Jurkat, Clone E6-1 (cell line): ENCODE measurements at places on chromosomes 16 and 17.

DNA sequence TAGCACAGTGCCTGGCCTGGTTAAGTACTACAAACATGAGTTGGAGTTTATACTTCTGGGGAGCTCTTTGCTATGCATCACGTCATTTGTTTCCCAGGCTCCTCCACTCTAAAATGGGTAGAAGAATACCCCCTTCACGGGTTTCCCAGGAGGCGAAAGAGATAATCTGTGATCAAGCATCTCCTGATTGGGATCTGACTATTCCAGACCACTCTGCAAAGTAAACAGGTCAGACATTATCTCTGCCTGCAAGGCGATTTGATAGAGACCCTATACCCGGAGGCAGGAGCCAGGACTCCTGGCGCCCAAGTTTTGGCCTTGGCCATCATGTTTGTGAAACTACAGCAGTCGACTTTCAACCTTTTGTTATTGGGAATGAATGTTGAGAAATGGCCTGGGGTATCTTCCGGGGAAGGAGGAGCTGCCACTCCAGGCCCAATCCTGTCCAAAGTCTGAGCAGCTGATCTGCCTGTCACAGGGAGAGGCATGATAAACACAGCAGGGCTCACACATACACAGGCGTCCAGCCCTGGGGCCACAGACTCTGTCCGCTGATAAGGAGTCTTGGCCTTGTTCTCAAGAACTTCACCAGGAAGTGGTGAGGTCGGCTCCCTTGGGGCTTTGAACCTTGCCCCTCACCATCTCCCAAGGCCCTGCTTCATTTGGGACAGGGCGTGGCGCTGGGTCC is 199.9 kb downstream of the MAF start:
- no peak for DNase-seq

DNA sequence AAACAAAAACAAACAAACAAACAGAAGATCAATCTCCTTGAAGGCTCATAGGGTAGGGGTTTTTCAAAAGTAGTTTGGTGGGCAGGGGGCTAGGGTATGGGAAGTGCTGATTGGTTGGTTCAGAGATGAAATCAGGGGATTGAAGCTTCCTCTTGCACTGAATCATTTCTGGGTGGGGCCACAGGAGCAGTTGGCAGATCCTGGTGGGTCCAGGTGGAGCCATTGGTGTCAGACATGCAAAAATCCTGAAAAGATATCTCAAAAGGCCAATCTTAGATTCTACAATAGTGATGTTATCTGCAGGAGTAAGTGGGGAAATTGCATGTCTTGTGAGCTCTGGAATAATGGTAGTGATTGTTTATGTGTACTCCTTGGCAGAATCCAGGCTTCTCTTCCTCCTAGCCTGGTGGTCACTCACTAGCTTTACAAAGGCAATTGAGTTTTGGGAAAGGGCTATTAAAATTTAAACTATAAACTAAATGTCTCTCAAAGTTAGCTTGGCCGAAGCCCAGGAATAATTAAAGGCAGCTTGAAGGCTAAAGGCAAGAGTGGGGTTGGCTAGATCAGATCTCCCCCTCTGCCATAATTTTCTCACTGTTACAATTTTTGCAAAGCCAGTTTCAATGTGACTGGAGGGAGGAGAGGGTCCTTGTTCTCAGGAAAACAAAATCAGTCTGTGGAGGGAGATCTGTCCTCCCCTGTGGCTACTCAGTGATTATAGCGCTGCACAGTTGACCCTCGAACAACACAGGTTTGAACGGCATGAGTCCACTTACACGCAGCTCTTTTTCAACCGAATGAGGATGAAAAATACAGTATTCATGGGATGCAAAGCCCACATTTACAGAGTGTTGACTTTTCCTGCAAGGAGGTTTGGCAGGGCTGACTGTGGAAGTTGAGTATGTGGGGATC is 45.2 kb downstream of the RNF112 start:
- DNase-seq: no peak

DNA sequence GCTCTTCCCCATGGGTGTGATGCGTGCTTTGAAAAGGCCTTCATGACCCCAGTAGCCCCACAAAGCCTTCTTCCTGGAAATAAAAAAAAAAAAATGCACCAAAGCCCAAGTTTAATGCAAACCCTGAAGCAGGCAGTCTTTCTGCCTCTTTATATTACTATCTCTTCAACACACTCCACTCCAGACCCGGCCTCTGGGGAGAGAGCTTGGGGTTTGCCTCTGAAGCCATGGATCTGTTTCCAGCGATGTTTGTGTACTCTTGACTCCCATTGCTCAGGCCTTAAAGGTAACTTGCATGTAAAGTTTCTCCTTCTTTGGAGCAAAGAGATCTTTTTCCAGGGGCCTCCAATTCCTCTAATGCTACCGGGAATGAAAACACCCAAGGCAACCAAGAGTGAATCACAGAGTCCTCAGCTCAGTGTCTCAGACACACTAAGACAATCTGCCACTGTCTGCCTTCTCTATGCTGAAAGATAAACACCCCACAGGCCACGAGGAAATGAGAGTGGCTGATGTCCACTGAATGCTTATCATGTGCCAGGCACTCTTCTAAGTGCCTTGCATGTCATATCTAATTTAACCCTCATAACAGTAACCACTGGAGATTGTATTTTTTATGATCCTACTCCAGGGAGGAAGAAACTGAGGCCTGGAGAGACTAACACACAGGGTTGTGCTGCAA is 56.4 kb upstream of the AKTIP start:
- no peak for DNase-seq

DNA sequence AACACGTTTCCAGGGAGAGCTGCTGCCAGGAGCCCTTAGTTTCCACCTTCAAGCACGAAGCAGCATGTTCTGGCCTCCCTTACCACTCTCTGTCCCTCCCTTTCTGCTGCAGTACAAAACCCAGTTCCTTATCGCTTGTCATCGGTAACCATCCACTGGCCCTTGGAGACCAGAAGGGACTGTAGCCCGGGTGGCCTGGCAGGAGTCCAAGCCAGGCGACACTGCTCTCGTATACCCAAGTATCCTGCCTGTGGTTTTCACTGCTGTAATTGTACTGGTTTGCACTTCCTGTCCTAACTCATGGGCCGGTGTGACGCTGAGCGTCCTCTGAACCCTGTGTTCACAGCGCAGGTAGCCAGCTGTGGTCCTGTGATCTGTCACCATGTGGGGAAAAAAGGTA is 81.1 kb downstream of the MAF start:
- DNase-seq: no peak
